ENCODE measurements at places on chromosomes 6 and 20.

DNA sequence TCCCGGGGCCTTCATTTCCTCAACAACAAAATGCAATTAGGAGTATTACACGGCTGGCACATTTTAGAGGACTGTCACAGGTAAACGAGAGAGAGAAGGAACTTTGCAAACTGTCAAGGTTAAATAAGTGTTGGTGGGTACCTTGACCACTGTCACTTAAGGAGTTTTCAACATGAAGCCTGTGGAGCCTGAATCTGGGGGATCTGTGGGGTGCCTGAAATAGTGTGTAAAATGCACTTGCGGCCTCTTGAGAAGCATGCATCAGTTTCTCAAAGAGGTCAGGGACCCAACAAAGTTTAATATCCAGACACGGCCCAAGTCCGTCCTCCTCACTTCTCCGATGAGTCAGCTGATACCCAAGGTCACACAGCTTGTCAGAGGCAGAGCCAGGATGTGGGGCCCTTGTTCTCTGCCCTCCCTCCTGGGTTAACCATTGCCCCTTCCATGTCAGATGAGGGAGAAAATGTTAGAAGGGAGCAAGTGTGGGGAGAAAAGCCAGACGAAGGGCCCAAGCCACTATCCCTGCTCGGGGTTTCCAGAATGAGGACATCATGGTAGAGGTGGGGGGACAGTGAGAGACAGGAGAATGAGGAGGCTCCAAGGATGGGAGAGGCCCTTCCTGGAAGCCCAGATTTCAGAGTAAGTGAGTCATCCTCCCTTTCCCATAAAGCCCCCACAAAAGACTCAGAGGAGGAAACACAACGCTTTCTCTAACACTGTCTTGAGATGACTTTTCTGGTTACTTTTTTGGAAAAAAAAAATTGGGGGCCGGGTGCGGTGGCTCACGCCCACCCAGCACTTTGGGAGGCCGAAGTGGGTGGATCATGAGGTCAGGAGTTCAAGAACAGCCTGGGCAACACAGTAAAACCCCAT is 42.2 kb downstream of the C6orf132 start:
- no peak for DNase-seq

DNA sequence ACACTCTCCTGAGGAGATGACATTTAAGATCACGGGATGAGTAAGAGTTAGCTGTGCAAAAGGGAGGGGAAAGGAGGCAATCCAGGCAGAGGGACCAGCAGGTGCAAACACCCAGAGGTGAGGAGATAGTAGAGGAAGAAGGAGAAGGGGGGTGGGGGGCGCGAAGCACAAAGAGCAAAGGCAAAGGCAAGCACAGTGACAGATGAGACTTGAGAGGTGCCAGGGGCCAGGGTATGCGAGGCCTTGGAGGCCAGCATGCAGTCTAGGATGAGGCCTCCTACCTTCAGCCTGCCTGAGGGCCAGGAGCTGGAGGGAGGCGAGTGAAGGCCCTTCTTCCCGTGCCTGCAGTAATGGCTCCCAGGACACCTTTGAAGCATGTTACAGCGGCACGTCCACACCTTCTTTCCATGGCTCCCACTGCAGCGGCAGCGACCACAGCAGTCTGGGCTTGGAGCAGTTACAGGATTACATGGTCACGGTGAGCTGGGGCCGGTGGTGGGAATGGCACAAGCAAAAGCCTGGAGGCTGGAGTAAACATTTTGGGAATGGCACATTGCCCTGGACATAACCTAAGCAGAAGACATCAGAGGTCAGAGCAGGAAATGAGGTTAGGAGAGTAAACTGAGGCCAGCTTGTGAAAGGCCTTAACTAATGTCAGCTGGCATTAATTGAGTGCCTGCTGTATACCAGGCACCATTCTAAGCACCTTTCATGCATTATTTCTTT is 18.6 kb downstream of the CCM2L start:
- no peak for DNase-seq

DNA sequence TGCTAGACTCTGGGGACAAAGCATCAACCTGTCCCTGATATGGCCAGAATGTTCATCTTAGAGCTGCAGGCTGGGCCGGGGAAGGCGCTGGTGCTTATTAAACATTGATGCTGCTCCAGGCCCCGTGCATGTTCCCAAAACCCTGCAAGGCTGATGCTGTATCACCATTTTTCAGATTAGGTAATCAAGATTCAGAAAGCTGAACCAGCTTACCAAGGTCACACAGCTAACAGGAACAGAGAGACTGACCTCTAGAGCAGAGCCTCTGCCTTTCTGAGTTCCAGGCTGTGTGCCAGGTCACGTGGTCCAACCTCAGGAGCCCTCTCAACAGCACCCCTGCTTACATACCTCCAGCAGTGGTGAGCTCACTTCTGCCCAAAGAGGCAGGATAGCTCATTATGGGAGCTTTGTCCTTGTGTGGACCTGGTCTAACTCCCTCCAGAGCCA is 16.1 kb upstream of the VSTM2L start:
- DNase-seq, result no peak

DNA sequence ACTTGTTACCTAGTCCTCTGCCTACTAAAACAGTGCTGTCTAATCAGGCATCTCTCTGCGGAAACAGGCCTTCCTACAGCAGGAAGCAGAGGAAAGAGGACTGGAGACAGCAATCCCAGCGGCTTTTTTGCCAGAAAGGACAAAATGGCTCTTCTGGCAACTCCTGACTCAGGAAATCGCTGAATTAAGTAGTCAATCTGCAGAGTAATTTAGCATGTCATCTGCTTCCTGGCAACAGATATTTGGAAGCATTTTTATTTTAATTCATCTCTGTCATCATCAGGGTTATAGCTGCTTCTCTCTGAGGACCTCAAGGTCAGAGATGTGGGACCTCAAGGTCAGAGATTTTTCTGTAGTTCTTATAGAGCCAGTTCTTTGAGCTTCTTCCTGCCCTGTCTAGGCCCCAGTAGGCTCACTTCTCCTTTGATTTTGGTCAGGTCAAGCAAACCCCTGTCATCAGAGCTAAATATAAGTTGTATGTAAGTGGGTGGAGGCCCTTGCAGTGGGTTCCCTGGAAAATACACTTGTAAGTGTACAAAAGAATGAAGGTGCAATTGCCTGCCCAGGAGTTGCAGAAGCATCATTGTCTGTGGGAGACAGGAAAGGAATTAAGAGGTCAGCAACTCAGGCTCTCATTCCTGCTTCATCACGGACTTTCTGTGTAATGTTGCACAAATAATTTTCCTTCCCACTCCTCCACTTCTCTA is 229.4 kb downstream of the ALDH8A1 start:
- DNase-seq, result no peak

DNA sequence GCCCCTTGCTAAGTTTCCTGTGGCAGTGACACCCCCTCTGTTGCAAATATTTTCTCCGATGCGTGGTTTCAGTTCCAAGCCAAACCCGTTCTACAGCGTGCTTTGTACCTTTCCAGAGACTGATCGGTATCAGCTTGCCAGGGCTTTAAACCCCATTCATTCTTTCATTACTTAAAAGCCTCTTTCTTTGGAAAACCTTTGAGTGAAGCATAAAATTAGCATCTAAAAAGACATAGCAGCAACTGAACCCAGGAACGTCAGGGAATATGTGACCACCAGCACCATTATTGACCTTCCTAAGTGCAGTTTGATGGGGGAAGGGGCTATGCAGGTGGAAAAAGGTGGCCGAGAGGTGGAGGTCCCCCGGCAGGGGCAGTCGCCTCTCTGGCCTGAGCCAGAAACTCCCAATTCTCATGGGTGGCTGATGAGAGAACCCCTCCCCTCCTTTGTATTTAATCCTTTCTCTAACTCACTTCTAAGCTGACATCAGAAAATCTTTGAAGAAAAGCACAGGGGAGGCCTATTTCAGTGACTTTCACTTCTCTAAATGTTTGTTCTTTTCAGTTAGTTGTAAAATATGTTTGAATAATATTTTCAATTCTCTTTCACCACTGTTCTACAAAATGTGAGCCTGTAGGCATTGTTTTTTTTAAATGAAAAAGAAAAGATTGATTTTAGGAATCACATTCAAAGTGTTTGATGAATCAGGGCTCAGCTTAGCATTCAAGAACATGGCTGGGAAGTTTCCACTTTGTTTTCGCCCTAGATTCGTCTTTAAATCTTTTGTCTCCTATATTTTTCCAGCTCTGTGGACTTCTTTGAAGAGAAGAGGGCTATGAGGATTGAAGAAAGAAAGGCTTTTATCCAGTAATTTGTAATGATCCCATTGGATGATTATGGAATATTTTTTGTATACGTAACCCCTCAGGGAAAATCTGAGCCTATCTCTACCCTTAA is 89.2 kb downstream of the RSPH3 start:
- DNase-seq, result no peak

DNA sequence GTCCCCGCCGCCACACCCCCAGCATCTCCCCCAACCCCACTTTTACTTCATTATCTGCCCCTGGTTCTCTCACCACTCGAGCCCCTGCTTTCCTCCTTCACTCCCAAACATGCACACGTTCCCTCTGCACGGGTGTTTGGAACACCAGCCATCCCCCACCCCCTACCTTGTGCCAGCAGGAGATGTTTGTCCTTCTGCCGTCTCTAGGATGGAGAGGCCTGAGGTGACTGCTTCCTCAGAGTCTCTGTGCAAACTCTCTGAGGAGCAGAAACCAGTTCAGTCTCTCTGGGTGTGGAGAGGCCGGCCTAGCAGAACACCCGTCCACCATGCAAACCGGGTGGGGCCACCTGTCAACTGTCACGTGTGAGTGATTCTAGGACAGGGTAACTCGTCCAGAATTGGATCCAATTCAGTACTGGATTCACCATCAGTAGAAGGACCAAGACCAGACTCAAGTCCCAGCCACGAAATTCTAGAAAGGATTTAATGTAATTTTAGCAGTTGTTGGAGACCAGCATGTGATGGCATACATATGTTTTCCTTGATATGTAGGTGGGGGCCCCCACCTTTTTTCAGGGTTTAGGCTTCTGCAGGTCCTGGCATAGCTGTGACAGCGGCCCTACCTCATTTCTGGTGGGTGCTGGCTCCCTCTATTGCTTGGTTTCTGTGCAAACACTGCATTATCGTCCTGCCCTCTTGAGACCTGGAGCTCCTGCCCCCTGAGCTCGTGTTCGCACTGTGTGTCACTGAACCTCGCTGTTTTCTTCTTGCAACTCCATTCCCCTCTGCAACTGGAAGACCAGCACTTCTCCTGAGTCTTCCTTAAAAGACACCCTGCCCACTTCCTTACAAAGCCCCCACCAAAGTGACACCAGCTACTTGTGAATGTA is at the start of gene RAET1E:
Gene RAET1E (minus strand): TSS at position 259 of the 890 bp plus-strand sequence. CDS start 7,212 bp downstream, outside the sequence.
- no peak for DNase-seq

DNA sequence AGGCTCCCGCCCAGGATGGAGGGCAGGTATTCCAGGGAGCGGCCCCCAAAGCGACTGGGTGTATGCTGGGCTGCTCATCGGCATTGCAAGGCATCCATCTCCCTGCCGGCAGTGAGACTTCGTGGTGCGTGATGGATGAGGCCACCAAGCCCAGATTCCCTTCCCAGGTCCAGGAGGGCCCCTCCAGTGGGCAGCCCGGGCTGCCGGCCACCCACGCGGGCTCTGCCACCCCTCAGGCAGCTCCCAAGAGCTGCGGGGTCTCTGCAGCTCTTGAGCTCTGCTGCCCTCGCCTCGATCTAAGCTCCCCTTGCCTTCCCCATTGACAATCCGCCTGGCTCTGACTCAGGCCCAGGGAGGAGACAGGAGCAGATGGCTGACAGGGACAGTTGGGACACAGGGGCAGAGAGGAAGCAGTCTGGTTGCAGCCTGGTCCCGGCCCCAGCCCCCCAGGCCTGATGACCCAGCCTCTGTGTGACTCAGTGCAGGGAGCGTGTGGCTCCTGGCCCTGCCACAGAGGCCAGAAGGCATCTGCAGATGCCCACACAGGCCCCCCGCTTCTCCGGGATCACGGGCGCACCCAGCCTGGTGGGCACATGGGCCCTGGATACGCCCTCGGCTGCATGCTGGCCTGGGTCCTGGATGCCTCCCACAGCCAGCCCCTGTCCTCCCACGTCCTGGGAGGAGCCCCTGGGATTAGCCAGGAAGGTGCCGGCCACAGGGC is 33.0 kb downstream of the SLCO4A1 start:
- DNase-seq, result no peak

DNA sequence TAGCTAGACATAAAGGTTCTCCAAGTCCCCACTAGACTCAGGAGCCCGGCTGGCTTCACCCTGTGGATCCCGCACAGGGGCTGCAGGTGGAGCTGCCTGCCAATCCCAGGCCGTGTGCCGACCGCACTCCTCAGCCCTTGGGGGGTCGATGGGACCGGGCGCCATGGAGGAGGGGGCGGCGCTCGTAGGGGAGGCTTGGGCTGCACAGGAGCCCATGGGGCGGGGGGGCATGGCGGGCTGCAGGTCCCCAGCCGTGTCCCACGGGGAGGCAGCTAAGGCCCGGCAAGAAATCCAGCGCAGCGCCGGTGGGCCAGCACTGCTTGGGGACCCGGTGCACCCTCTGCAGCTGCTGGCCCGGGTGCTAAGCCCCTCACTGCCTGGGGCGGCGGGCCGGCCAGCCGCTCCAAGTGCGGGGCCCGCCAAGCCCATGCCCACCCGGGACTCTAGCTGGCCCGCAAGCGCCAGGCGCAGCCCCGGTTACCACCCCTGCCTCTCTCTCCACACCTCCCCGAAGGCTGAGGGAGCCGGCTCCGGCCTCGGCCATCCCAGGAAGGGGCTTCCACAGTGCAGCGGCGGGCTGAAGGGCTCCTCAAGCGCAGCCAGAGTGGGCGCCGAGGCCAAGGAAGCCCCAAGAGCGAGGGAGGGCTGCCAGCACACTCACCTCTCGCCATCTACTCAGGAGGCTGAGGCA is 26.5 kb upstream of the ID1 start:
- no peak for DNase-seq

GRCh38 chr20:33840759-33841435 is 29.7 kb downstream of the CHMP4B start:
- DNase-seq, result no peak

- no peak for DNase-seq
Measured at GRCh38 chr6:23529902-23530301, 596.1 kb upstream of the NRSN1 start.

GRCh38 chr6:41538556-41539182 is 7.5 kb upstream of the FOXP4 start:
- no peak for DNase-seq

- peak; percentile 57 for DNase-seq
Measured at GRCh38 chr6:42726485-42727086, 4.2 kb upstream of the PRPH2 start.

DNA sequence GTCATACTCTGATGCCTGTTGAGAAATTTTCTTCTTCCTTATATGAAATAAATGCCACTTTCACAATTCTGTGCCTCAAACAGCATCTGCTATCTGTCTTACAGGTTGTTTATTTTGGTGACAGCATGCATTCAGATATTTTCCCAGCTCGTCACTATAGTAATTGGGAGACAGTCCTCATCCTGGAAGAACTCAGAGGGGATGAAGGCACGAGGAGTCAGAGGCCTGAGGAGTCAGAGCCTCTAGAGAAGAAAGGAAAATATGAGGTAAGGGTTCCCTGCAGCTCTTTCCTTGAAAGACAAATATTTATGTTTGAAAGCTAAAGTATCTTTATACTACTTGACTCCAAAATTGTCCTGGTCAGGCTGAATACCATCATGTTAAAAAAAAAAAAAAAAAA is 15.8 kb downstream of the TSPYL4 start:
- DNase-seq, result no peak

GRCh38 chr20:33119725-33120720 is 40.6 kb downstream of the BPIFB4 start:
- no peak for DNase-seq

- no peak for DNase-seq
Measured at GRCh38 chr6:91299544-91300491, 712.9 kb upstream of the MAP3K7 start.

Data from NCI-H1092 (cell line).